Ovary (tissue), 10 donors: ENCODE measurements at places on chromosomes 7 and 10.

DNA sequence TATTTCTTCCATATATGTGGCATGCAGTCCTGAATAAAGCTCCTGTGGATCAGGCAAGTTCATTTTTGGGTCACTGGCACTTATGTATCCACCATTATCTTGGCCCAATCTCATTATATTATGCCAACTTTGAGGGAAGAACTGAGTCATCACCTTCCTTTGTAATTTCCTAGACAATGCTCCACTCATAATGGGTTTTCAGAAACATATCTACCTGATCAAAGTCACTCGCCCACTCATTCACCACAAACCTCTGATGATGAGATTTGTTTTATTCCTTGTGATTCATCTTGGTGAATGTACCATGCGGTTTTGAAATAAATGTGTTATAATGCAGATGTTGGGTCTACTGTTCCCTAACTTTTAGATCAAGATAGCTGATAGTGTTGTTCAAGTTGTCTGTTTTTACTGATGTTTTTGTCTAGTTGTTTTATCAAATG lies 525.8 kb downstream of the KIF20B start:
- DNase-seq: no peak

DNA sequence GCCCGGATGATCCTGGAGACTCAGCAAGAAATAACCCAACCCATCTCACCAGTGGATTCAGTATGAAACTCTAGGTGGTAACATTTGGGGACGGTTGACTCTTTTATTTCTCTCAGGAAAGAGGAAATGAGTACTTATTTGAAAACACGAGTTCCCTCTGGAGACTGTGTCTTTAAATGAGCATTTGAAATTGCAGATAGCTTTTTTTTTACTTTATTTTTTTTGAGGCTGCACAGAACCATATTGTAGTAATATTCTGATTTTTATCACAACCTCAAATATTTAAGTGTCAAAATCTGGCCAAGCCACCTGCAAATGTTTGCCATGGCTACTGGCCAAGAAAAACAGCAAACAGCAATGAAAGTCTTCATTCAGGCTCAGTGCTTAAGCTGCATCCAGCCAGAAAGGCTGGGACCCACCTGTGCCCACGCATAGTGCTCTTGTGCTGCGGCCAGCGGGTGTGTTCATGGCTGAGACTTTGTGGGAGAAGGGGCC lies 160.8 kb downstream of the CREB5 start:
- no peak for DNase-seq

- no peak for DNase-seq
Observed at GRCh38 chr7:154685564-154685901, 317.4 kb downstream of the PAXIP1 start.

DNA sequence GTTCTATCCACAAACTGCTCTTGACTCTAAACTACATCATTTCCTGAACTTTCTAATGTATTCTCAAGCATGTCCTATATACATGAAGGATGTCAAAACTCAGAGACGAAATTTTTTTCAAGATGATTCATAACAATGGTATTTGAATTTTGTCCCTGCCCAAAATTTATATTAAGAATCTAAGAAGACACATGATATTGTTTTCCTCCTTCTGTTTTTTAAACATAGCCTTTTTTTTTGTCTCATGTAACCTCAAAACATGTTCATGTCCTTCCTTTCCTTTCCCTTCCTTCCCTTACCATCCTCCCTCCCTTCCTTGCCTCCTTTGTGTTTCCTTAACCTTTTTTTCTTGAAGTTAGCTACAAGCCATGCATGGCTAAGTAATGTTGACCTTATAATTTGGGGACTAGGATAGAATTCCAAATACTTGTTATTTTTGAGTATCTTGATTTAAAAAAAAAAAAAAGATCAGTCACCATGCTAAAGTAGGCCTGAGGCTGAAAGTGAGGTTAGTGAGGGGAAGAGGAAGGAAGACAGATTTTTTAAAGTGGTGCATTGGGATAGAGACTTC lies 163.0 kb downstream of the SUGCT start:
- DNase-seq: no peak

DNA sequence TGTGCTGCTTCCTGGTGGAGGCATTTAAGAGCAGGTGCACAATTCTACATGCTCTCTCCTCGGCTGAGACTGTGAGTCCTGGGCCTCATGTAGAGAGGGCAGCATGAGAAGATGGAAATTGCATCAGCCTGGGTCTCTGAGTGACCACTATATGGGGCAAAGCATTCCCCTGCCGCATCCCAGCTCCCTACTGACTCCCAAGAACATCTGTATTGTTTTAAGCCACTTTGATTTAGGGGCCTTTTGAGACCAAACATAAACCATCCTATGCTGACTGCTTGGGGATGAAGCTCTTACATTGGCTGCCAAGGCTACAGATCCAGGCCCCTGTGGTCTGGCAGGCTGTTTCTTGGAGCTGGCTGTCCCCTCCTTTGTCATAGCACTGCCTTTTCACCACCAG lies 101.3 kb upstream of the TBX20 start:
- DNase-seq: no peak

GRCh38 chr7:137820156-137820555 lies 26.6 kb downstream of the DGKI start:
- DNase-seq: no peak

- no peak for DNase-seq
Observed at GRCh38 chr7:27677912-27678612, 15.4 kb upstream of the HIBADH start.

- no peak for DNase-seq
Observed at GRCh38 chr10:43922335-43923280, 273.9 kb upstream of the ZNF32 start.

GRCh38 chr7:132565885-132566284 lies 10.4 kb downstream of the PLXNA4 start:
- DNase-seq: no peak

- DNase-seq: peak; percentile 94
Observed at GRCh38 chr7:63925626-63926460, 72.8 kb upstream of the ZNF722 start.
